ENCODE measurements at places on chromosomes 3 and 15. TPM values are rescaled to one million over a fixed set of nuclear protein-coding genes. Genes with fewer than 3 reads are reported as not detected.

Gene MUC13
- 1,160 TPM for polyA plus RNA-seq

DNA sequence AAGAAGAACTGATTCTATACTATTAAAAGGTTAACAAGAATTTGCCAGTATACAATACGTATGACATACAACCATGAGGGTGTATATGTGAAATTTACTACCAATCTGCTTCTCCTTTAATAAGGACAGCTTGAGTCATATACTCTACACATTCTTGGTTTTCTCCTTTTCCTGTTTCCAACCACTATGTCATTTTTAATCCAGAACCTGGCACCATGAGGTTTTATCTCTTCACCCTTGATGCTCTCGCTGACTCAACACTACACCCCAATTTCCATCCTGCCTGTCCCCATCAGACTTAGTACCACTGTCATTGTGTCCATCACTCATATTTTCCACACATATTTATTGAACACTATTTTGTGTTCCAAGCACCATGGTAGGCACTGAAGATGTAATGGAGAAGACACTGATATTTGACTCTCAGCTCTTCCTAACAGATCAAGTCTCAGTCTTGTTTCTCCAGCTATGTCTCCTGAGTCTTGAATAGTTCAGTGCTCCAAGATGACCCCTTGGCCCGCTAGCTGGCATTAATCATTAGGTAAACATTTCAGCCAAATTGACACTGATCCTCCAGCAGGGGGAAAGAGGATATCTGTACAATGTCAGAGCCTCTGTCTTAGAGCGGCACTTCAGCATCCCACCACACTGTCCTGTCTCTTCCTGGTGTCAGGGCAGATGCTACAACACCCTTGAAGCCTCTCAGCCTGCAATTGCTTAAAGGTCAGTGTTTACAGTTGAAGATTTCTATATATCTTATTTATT is 11.2 kb upstream of the COL8A1 start:
- DNase-seq: no peak

Gene HGD
- polyA plus RNA-seq: 28.7 TPM

DNA sequence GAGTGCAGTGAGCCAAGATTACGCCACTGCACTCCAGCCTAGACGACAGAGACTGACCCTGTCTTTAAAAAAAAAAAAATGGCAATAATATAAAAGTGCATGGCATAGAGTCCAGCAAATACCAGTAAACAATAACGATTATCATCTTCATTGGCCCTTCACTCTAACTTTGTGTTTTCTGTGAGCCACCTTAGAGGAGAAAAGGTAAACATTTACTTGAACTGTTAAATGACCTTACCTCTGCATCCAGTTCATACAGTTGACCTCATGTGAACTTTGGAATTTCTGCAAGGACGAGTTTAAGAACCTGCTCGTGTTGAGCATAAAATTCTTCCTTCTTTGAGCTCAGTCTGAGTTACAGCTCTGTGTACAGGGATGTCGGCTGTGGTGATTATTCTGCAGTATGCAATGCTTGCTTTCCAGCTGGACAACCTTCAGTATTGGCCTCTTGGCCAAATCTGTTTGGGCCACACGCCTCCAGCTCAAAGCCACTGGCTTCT is 56.6 kb downstream of the RLBP1 start:
- DNase-seq: peak; percentile 9

Measured in large intestine (tissue), 12 donors.